AG04450 (cell line): ENCODE measurements at places on chromosomes 2 and 18. TPM values are rescaled to one million over a fixed set of nuclear protein-coding genes. Genes with fewer than 3 reads are reported as not detected.

- no peak for DNase-seq
These were observed 285.8 kb upstream of the GYPC start for GRCh38 chr2:126370201-126370600.

DNA sequence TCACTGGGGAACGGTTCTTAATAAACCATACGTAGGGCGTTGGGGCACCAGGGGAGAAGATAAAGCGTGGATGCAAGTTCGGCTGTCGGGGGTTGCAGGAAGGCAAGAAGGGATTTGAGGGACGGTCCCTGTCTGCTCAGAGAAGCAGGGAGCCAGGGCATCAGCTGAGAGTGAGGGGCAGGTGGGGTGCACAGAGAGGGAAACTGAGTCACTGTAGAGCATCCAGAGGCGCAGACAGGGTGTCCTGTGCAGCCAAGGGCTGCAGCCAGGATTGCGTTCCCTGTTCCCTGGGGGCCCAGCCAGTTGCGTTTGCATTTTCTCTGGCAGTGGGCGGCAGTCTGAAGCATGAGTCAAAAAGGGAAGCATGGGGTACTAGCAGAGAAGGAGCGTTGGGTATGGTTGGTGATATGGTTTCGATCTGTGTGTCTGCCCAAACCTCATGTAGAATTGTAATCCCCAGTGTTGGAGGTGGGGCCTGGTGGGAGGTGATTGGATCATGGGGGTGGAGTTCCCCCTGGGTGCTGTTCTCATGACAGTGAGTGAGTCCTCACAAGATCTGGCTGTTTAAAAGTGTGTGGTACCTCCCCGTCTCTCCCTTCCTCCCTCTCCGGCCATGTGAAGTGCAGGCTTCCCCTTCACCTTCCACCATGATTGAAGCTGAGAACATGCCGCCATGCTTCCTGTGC is 202.9 kb downstream of the NDUFA10 start:
- DNase-seq = no peak

- no peak for DNase-seq
These were observed 249.8 kb upstream of the ATP5MC3 start for GRCh38 chr2:175431101-175431946.

- no peak for DNase-seq
These were observed 31.3 kb upstream of the SLC25A52 start for GRCh38 chr18:31791817-31792579.

- no peak for DNase-seq
These were observed 78.3 kb downstream of the EDAR start for GRCh38 chr2:108910541-108911396.

- no peak for DNase-seq
These were observed 8.2 kb downstream of the ODC1 start for GRCh38 chr2:10439971-10440370.

DNA sequence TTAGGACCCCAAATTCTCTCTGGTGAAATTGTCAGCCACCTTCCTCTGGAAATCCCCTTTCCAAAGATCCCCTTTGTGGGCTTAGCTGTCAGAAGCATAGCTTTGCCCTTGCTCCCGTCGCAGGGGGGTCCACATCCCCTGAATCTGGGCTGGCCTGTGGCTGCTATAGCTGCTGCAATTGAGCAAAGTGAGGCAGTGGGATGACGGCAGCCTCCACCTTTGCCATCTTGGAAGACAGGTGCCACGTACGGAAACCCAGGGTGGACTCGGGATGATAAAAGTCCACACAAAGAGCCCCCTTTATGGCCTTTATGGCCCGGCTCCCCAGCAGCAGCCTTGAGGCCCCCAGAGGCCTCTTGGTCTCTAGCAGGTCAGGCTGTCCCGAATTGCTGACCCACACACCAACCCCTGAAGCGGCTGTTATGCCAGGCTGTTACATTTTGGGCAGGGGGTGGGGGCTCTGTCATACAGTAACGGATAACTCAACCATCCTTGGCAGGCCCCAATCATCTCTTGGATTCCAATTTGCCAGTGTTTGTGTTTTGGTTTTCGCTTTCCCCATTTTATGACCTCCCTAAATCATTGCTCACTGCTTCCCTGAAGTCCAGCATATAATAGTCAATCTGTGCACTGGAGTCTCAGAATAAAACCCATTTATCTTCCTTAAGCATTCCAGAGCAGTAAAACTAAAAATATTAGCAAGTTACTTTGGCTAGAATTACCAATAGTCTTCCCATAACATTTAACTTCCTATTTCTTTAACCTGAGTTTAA is 33.2 kb upstream of the ID2 start:
- no peak for DNase-seq

- DNase-seq = no peak
These were observed 112.4 kb downstream of the DCC start for GRCh38 chr18:52452427-52452826.

GRCh38 chr2:84251651-84252302 is 207.3 kb downstream of the SUCLG1 start:
- no peak for DNase-seq

DNA sequence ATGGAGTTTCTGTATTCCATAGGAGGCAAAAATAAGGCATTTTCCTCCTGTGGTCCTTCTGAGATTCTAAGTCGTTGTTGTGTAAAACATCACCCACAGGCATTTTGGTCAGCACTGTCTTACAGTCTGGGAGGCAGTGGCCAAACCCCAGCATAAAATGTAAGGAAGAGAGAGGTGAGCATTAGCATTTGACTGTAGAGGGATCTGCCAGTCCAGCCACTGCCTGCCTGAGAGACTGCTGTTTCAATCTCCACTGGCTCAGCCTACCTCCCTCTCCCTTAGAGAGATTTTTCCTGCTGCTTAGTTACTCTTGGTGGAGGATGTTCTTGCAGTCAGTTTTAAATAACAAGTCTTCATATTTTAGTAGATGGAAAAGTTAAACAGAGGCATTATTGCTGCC is 77.0 kb downstream of the ARHGEF33 start:
- DNase-seq = no peak

DNA sequence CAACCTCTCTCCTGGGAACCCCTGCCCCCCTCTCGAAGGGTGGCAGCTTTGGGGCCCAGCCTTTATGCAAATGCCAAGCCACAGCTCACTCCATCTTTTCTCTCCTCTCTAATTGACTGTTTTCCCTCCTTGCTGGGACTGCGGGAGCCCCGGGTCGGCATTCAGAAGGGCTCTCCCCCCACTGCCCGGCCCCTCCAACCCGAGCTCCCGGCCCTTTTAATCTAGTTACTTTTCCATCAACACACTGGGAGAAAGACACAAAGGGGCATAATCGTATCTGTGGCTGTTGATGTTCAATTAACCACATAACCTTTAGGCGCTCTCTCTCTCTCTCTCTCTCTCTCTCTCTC is 95.4 kb downstream of the INHBB start:
- no peak for DNase-seq

DNA sequence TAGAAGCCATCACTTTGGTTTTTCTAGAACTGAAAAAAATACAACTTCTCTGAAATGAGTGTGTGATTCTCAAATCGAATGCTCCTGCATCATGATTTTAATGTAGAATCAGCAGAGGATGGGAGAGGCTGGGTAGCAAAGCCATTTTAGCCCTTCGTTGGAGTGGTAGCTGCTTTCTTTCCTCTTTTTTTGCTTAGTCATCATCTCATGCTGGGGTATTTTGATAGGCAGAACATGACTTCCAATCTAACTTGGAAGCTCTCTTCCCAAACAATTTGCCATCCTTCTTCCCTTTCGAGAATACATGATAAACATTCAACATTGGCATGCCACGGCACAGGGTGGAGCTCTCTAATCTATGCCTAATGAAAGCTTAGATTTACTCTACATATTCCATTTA is 311.2 kb upstream of the LRATD1 start:
- DNase-seq = no peak

GRCh38 chr2:73282924-73283544 is 1.2 kb downstream of the FBXO41 start:
- DNase-seq = no peak

DNA sequence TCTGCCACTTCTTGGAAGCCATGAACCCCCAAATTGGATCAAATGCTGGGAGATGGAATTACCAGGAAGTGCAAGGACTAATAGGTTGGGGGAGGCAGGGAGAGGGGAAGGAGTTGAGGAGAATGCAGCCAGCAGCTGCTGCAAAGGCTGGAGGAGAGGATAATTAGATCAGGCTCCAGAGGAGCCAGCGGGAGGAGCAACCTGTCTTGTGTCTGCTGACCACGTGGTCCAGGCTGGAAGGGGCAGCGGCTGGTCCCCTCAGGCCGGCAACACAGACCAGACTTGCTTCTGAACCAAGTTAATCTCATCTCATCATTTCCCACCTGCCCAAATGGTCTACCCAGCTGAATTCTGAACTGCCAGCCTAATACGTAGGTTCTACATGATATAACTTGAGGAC is 68.3 kb downstream of the MRO start:
- DNase-seq = no peak

DNA sequence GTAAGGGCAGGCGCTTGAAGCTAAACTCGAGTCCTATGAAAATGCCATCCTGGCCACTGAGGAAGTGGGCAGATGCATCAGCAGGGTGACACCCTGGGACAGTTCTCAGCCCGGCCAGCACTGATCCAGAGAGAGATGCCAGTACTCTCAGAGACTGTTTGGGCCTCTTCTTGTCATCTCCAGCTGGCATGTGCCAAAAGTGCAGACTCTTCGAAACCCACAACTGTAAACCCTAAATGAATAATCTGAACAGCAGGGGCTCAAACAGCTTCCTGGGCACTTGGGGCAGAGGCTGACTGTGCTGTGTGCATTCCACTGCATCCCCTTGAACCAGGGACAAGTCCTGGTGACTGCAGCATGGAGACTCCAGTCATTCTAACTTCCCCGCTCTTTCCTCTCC is 204.2 kb upstream of the SMAD2 start:
- no peak for DNase-seq

DNA sequence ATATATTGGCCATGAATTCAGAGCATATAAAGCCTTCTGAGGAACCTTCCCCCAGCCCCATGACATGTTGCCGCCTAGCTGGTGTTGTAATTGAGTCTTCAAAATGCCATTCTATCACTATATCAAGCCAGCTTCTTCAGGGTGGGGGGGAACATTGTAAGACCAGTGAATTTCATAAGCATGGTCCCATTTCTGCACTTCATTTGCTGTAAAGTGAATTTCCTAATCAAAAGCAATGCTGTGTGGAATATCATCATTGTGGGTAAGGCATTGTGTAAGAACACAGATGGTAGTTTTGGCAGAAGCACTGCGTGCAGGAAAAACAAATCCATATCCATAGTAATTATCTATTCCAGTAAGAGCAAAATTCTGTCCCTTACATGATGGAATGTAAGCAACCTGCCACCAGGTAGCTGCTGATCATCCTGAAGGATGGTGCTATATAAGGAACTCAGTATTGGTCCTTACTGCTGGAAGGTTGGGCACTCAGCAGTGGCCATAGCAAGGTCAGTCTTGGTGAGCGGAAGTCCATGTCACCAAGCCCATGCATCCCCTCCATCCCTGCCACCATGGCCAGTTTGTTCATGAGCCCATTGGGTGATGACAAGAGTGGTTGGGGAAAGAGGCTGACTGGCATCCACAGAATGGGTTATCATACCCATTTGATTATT is 159.4 kb downstream of the COPS8 start:
- DNase-seq = no peak

GRCh38 chr2:39583781-39584180 is 81.9 kb upstream of the TMEM178A start:
- DNase-seq = no peak

GULP1 gene
- 32.7 and 44.7 TPM in 2 replicates for polyA plus RNA-seq

SCTR gene
- polyA plus RNA-seq = not detected in 2 replicates

IAH1 gene
- polyA plus RNA-seq = 121 and 127 TPM in 2 replicates

NDUFB3 gene
- 90.9 and 121 TPM in 2 replicates for polyA plus RNA-seq

TDRD15 gene
- not detected in 2 replicates for polyA plus RNA-seq

PUM2 gene
- 42.9 and 53.7 TPM in 2 replicates for polyA plus RNA-seq

ACMSD gene
- not detected in 2 replicates for polyA plus RNA-seq

CRACDL gene
- polyA plus RNA-seq = not detected in 2 replicates

MAP3K19 gene
- not detected in 2 replicates for polyA plus RNA-seq

PJVK gene
- polyA plus RNA-seq = 2.1 and 3.4 TPM in 2 replicates

STARD6 gene
- polyA plus RNA-seq = 0.14 TPM in 1 of 2 replicates, not detected in the other
